Activated T-helper 1 cell treated with anti-CD3 and anti-CD28 coated beads, Interleukin-12 subunit alpha, Interleukin-12 subunit beta, Interleukin-2, Interleukin-4 antibody, amounts not matched to agents 30 ng/mL and 10 ng/mL and 1 ng/mL, durations not matched to agents 14 hours and 24 hours and 36 hours (primary cell): ENCODE measurements at places on chromosomes 7 and 10. TPM values are rescaled to one million over a fixed set of nuclear protein-coding genes. Genes with fewer than 3 reads are reported as not detected.

Gene STEAP2
- 0.05 TPM in 1 of 2 replicates, not detected in the other for total RNA-seq

Gene MMRN2
- not detected in 2 replicates for total RNA-seq

Gene GRB10
- total RNA-seq: 2.8 and 3.6 TPM in 2 replicates

Gene SRRT
- total RNA-seq: 294 and 306 TPM in 2 replicates

Gene FAM25G
- not detected in 2 replicates for total RNA-seq

Gene CLEC5A
- total RNA-seq: not detected in 2 replicates

Gene ABCB4
- total RNA-seq: not detected in 2 replicates

Gene FAM20C
- 0.15 and 0.34 TPM in 2 replicates for total RNA-seq

Gene AGBL3
- 1.5 and 1.9 TPM in 2 replicates for total RNA-seq

Gene TAS2R41
- not detected in 2 replicates for total RNA-seq

Gene CPED1
- not detected in 2 replicates for total RNA-seq

Gene RRP12
- 99.9 and 104 TPM in 2 replicates for total RNA-seq

Gene CTAGE8
- 1.3 and 2.0 TPM in 2 replicates for total RNA-seq

Gene CPA1
- not detected in 2 replicates for total RNA-seq

Gene CACNA2D1
- not detected in 2 replicates for total RNA-seq

Gene ITGB8
- 0.03 TPM in 1 of 2 replicates, not detected in the other for total RNA-seq

Gene CTBP2
- total RNA-seq: 0.13 and 0.39 TPM in 2 replicates

Gene CARD11
- 120 and 128 TPM in 2 replicates for total RNA-seq

Gene POMZP3
- 10.1 and 12.0 TPM in 2 replicates for total RNA-seq

Gene OR2A42
- total RNA-seq: not detected in 2 replicates

Gene MKLN1
- 31.1 and 34.0 TPM in 2 replicates for total RNA-seq

Gene LIPK
- total RNA-seq: not detected in 2 replicates

Gene SLC39A12
- not detected in 2 replicates for total RNA-seq

Gene VIPR2
- 0.70 and 1.3 TPM in 2 replicates for total RNA-seq

Gene RPP30
- total RNA-seq: 78.3 and 80.4 TPM in 2 replicates

Gene NPFFR1
- not detected in 2 replicates for total RNA-seq

Gene NKX1-2
- total RNA-seq: not detected in 2 replicates

Gene AZGP1
- total RNA-seq: not detected in 2 replicates

Gene METTL27
- 1.2 and 1.8 TPM in 2 replicates for total RNA-seq

Gene GIMAP2
- 24.7 and 29.7 TPM in 2 replicates for total RNA-seq

Gene CYP2C19
- not detected in 2 replicates for total RNA-seq

Gene ZCCHC24
- 0.52 and 0.59 TPM in 2 replicates for total RNA-seq

Gene CALHM1
- total RNA-seq: not detected in 2 replicates

Gene DEPP1
- 4.6 and 5.3 TPM in 2 replicates for total RNA-seq

Gene SAP25
- 9.1 and 11.2 TPM in 2 replicates for total RNA-seq
